ENCODE measurements at places on chromosomes 3 and 15.

DNA sequence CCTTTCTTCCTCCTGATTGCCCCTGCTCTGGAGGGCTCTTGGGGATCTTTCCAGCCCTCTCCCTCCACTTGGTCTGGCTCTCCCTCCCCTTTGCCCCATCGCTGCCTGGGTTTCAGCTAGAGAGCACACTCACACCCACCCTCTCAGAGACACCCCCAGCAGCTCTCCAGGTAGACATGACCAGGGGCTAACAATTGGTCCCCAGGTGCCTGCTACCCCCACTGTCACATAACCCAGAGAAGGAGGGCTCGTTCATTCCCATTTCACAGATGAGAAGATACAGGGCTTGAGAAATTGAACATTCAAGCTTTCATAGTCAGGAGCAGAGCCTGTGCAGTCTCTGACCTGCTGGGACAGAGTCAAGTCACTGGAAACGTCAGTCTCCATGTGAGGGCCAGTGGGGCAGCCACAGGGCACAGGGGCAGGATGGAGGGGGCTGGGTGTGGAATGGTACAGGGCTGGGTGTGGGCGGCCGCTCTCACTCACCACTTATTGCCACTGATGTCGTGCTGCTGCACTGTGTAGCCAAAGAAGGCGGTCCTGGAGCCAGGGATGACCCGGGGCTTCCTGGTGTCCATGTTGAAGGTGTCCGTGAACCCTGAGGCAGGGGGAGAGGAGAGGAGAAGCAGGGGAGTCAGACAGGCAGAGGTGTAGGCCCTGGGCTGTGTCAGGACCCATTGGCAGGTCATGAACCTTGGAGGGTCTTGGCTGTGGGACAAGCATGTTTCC lies 29.4 kb downstream of the ITGA11 start:
- DNase-seq: no peak

DNA sequence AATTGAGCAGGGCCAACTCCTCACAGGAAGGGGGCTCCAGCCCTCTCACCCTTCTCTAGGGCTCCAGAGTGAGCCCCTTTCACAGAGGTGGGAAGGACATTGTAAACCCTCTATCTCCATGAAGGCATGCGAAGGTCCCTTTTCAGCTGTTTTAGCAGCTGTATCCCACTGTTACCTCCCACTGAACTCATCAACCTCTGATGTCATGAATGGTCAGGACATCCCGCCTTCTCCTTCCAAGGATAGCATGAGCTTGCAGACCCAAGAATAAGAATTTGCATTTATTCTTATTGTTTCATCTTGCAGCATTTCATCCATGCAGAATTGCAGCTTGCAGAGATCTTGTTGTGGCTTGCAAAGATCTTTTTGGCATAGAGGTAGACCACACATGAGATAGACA lies 24.3 kb upstream of the FGD5 start:
- no peak for DNase-seq

- DNase-seq: no peak
Measured at GRCh38 chr15:34338347-34338746, 766 bp upstream of the SLC12A6 start.

GRCh38 chr3:29332195-29332637 lies 51.3 kb downstream of the RBMS3 start:
- no peak for DNase-seq

- DNase-seq: no peak
Measured at GRCh38 chr3:53122933-53123305, 7.3 kb downstream of the RFT1 start.
